ENCODE measurements at places on chromosomes 12 and 14.

DNA sequence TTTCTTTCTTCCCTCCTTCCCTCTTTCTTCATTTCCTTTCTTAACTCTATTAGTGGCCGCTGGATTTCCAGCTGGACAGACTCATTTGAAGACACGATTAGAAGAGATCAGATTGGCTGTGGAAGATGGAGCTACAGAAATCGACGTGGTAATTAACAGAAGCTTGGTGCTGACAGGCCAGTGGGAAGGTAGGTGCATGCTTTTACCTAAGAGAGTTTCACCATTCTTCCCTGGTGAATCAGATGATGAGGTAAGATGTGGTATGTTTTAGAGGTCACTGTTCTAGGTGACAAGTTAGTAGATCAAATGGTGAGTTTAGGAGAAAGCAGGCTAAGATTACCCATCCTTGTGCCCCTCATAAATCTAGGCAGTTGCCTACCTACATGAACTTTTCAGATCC lies 51.6 kb downstream of the DERA start:
- DNase-seq: no peak

- no peak for DNase-seq
Measured at GRCh38 chr12:24023081-24023480, 73.6 kb upstream of the SOX5 start.

- DNase-seq: no peak
Measured at GRCh38 chr12:52832985-52833905, 866 bp downstream of the KRT79 start.

GRCh38 chr12:113939867-113940266 lies 26.3 kb downstream of the RBM19 start:
- DNase-seq: no peak

DNA sequence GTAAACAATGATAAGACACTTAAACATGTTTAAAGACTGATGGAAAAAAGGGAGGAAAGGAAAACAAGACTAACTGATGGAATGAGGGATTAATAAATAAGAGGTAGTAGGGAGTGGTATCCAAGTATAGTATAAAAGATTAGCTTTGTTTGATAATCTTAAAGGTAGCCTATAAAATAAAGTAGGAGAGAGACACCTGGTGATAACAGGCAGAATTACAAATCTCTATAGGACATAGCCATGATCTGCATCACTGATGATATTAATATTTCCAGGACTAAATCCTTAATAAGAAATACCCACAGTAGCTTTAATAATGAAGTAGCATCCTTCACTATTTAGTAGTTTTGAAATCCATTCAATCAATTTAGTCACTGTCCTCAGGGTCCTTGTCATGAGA lies 30.4 kb downstream of the DLGAP5 start:
- DNase-seq: no peak

DNA sequence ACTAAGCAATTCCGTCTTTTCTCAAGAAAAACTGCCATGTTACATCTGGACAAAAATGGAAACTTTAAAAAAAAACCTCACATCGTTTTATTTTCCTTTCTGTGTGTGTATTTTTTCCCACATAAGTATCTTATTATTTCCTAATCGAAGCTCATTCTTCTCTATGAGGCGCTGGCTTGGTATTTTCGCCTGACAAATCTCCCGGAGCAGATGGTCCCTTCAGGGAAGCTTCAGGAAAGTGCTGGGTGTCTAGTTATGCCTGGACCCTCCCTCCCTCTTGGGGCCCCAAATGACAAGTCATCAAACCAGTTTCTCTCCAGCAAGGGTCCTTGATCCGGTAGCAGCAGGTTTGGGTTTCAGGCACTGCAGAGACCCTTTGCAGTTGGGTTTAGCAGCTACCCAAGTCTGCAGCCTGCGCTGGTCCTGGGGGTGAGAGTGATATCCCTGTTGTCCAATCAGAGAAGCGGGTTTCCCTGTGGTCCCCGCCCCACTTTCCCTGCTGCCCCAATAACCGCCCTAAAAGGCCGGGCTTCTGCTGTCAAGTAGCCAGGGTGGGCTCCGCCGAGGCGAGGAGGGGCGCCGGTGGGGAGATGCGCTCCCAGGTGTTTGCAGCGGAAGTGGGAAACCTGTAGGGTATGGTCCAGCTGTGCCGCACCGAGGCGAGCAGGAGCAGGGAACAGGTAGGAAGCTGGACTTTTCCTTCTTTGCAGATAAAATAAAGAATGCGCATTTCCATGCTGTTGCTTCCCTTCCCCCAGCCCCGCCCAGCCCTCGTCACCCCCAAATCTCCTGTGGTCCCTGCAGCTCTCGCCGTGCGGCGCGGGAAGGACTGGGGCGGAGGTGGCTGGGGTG lies at the start of gene CNTN1:
TSS of gene CNTN1 (plus strand) at position 527 of the 852 bp plus-strand sequence.
- peak; percentile 27 for DNase-seq

- no peak for DNase-seq
Measured at GRCh38 chr14:103453791-103454190, 68.6 kb downstream of the MARK3 start.

- no peak for DNase-seq
Measured at GRCh38 chr14:22577334-22577908, 11.6 kb downstream of the DAD1 start.

DNA sequence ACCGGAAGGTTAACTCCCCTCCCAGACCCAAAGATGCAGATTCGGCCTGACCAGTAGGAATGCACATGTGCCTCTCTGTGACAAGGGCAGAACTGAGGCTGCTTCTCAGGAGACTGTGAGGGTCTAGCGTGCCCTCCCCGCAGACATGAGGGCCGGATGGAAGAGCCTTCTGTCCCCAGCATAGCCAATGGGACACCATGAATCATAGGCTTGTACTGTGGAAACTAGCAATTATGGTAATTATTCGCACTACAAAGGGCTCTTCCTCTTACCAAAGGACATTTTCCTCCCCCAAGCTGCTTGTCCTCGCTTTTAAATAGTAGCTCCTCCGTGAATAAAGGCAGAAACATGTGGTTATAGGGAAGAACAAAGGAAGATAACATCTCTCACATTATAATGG lies 6.2 kb downstream of the COA8 start:
- DNase-seq: no peak

DNA sequence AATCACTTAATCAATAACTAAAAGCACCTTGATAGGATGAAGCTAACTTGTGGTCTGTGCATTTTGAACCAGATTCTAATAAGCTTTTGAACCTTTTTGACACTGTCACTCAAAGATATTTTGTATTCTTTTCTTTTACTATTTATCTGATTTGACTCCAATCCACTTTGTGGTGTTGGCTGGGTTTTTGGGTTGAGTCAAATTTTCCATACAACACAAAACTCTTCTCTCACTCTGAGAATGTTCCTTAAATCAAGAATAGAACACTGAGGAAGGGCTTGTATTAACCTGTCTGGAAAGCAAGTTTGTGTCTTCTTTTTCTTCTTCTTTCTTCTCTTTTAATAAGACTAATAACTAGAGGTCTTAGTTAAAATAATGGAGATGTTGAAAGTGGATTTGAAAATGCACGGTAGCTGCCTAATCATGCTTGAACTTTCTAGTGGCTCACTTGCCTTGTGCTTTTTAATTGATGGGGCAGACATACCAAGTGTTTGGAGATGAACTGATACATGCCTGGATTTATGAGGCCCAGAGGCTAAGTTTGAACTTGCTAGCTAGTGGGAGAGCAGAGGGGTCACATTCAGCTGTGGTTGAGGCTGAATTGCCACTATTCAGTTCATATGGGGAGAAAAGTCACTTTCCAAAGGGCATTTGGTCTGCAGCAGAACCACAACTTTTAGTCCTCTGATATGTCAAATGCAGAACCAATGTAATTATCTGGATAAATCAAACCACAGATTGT lies 93.5 kb upstream of the PTHLH start:
- no peak for DNase-seq

DNA sequence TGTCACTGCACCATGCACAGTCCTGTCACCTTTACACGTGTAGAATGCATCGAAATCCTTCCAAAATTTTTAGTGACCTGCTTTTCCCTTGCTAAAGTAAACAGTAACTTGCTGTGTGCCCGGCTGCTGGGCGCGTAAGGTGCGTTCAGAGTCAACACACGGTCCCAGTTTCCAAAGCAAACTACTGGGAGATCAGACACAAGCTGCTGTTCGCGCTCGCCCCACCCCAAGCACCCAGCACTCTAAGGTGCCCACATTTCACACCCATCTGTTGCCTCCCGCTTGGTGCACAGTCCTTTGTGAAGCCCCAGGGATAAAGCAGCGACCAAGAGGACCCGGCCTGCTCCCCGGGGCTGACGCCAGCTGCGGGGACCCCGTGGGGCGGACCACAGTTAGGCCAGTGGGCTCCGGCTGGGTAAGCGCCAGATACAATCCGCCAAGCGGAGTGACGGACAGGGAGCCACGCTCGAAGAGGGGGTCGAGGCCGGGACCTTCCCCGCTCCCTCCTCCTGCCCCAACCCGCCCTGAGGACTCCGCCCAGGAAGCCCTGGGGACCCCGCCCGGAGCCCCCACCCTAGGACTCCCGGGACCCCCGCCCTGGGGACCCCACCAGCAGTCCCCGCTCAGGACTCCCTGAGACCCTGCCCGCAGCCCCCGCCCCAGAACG lies 633 bp downstream of the STX2 start:
- no peak for DNase-seq

- DNase-seq: no peak
Measured at GRCh38 chr14:90491911-90492531, 95.2 kb downstream of the CALM1 start.

- no peak for DNase-seq
Measured at GRCh38 chr12:71948390-71948789, 9.7 kb downstream of the TPH2 start.

DNA sequence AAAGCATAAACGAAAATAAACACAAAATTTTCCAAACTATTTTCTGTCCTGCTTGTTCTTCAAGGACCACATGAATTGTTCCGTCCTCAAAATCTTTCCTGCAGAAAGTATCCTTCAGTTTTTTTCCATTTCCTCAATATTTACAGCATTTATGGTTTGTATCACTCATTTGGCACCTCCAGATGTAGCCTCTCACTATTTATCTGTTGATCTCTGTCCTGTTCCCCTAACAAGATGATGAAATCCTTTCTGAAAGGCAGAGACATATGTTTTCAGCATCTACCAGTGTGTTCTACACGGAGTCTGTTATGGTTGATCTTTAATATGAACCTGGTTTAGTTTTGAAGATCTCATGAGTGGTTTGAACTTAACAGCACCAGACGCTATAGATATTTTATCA lies 490.2 kb downstream of the NELL2 start:
- no peak for DNase-seq

DNA sequence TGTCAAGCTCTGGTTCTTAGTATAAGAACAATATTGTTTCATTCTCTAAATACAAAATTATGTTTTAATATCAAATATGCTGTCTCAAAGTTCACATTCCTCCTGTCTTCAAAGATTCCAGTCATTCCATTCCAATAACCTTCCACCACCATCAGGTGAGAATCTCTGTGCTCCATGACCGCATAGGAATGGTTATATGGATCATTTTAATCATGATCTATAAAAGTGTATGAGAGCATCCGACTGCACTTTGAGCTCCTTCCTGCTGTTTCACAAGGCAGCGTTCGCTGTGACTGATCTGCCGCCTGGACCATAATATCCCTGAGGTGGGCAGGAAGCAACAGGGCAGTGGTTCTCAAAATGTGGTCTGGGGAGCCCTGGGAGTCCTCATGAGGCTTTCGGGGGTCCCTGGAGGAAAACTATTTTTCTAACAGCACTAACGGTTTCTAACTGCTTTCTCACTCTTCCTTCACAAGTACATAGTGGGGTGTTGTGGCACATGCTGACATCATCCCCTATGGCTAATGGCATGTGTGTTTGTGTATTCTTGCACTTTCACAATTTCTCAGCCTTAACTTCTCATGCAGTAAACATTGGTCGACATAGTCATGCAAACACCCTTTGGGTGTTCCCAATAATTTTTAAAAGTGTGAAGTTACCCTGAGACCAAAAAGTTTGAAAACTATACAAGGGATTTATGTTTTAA lies 137.4 kb downstream of the ANO2 start:
- no peak for DNase-seq

- DNase-seq: no peak
Measured at GRCh38 chr12:40099423-40099853, 6.4 kb downstream of the SLC2A13 start.

- no peak for DNase-seq
Measured at GRCh38 chr14:72616811-72617210, 277.1 kb downstream of the DPF3 start.

DNA sequence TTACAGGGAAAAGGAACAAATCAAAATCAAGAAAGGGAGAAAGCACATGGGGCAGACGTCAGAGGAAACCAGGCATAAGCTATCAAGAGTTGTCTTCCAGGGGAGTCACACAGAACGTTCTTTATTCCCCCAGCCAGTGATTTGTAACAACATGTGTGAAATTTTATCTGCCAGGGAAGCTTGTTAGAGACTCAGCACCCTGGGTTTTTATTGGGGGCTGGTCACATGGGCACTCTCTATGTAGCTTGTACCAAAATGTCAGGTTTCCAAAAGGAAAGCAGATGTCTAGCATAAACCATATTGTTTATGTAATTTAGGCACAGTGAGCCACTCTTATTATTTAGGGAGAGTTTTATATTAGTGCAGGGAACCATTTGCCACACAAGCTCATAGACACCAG lies 440.4 kb upstream of the DCN start:
- DNase-seq: no peak

DNA sequence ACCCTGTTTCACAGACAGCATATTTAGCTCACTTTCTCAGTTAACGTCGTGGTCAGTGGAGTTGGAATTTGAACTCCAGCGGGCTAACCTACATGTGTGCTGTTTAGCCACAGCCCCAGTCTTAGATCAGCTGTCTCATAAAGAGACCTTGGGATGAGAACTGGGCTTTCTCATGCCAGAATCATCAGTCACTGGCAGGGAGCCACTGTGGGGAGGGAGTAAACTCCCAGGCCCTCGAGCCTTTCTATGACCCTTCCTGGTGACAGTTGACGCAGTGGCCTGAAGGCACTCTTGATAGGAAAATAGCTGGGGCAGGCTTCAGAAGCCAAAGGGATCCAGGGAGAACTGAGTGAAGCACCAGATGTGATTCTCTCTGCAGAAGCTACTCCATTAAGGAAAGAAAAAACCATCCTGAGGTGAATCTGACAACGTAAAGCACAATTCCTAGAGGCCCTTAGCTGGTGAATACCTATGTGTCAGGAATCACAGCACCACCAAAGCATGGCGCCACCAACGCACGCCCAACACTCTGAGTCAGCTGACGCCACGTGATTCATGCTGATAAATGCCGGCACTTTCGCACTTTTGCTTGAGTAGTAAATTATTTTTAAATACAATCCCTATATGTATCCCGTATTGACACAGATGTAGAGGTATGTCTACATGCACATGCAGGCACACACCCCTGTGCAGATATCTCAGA lies 279.6 kb upstream of the TMEM132C start:
- DNase-seq: no peak

Data from omental fat pad (tissue), 4 donors.